ENCODE measurements at places on chromosomes 6 and 20.

- no peak for DNase-seq
Measured at GRCh38 chr6:85068221-85068620, 303.8 kb upstream of the TBX18 start.

- no peak for DNase-seq
Measured at GRCh38 chr6:113560376-113560775, 296.8 kb upstream of the MARCKS start.

DNA sequence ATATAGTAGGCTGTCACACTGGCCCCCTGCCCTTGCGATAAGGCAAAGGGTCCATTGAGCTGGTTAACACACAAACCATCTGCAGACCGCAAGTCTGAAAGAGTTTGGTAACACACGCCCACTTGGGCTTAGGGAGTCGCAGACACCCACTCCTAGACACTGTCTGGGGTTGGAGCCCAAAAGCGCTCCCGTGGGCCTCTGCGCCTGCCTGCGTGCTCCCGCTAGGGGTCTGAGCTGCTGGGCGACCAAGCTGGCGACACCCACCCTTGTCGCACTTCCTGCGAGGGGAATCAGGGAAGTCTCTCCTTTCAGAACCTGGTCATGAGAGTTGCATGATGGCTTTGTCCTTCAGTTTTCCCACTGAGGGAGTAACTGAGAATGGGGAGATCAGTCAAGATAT lies 653.0 kb downstream of the HTR1B start:
- DNase-seq, result no peak

DNA sequence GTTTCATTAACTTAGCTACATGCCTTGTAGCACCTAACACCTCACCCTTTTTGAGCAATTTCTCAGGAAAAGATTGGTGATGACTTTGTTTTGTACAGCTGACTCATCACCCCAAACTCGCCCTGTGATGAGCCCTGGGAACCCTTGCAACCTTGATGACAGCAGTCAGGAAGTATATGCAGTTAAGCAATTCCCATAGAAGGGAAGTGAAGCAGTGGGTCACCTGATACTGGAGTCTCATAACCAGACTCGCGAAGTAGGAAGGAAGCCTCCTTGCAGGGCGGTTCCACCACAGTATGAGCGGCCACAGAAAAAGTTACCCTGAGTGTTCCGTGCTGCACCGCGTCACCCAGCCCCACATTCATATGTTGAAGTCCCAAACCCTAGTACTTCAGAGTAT lies 82.0 kb upstream of the EDN1 start:
- DNase-seq, result no peak

DNA sequence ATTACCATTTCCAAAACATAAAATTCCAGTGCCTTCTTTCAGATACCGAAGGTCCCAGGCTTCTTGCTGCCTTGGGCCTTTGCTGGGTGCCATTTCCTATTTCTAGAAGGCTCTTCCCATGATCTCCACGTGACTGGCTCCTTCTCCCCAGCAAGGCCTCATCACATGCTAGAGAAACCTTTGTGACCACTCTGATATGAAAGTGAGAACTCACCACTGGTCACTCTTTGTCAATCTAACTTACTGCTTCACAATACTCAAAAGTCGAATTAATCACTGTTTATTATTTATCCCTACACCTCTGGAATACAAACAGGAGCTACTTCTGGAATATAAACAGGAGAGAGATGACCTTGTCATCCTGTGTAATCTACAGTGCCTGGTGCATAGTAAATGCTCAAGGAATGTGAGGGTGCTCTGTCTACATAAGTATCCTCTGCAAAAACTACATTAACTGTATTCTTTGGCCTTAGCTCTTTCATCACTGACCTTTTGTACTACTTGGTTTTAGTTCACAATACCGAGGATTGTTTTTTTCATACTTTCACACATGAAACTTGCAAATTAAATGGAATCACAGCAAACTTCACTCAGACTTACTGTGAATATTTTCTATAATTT lies 1.6 kb downstream of the STX7 start:
- no peak for DNase-seq

DNA sequence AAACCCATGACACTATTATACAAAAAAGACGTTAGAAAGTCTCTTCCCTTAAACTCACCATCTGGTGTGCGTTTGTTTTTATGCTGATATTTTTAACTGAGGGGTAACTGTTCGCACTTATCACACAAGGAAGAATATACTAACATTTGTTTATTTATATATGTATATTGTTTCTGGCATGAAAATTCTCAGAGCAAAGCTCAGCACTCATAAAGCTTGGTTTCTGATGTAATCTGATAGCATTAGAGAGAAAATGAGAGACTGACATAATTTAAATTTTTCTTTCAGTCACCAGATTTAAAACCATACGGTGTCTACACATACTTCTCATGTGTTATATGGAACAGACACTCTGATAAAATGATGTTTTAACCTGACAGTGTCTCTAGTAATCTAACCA lies 6.9 kb downstream of the BLOC1S5 start:
- DNase-seq, result no peak

DNA sequence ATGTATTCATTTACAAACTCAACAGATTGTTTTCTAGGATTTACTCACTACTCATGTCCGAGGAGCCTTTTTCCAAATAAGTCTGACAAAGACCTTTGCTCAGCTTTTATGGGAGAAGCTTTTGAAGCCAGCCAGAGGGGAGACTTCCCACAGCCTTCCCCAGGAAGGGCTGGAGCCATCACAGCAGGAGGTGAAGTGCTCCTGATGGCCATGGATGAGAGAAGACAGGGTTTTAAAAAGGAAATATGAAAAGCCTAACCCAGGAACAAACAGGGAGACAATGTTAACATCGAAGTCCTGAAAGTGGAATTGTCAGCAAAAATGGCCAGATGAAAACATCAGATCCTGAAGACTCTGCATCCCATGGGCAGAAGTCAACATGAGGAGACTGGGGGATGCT lies 11.6 kb upstream of the TAGAP start:
- DNase-seq, result no peak

GRCh38 chr6:37069639-37070038 lies 64.2 kb downstream of the FGD2 start:
- no peak for DNase-seq

DNA sequence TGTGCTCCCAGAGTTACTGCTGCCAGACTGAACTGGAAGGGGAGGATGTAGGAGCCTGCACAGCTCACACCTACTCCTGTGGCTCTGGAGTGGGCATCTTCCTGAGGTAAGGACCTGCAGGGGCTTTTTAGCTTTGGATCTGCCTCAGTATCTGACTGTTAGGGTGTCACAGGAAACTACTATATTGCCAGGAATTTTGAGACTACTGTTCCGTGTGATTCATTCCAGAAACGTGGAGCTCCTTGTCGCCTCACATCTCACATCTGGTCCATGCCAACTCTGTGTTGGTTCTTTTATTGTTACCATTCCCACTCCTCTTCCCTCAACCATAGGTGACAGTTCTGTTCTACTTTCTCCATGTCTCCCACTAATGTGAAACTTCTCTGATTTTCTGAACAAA lies 34.1 kb downstream of the PRPH2 start:
- no peak for DNase-seq

DNA sequence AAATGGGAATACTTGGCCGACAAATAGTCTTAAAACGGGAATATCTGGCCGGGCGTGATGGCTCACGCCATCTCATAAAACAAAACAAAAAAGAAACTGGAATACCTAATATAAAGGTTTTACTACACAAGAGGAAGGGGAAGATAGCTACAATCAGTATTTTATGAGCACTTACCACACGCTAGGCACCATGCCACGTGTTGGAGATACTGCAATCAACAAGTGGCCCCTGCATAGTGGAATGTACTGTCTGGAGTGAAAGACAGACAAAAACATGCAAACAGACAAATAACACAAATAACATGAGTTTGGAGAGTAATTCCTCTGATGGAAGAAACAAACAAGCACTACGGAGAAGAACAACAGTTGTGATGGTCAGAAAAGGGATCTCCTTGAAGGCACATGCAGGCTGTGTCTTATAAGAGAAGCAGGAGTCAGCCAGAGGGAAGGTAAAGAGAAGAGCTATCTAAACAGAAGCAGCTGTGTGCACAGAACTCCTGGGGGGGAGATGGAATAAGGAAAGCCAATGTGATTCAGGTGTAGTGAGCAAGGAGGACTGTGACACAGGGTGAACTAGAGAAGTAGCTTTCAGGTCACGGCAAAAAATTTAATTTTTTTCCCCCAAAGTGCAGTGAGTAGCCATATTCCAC lies 39.1 kb upstream of the AKIRIN2 start:
- DNase-seq, result no peak

- DNase-seq, result no peak
Measured at GRCh38 chr6:4225161-4225872, 89.9 kb upstream of the ECI2 start.

GRCh38 chr6:42201382-42201781 lies 6.6 kb upstream of the GUCA1B start:
- DNase-seq, result no peak

GRCh38 chr6:81718126-81718525 lies 34.4 kb downstream of the TENT5A start:
- DNase-seq, result no peak

DNA sequence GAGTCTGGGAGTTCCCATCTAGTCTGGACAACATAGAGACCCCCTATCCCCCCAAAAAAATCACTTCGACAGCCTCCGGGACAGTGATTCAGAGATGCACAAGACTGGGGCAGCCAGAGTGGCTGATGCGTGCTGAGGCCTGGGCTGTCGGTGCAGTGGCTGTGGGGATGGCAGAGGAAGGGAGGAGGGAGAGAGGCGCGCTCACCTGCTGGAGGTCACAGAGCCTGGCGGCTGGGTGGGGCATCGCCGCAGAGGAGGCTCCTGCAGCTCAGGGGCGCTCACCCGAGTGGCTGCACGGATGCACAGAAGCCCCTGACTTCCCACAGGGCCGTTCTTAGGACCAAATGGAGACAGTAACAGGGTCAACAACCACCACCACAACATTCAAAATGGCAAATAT lies 182.8 kb downstream of the SMOC2 start:
- no peak for DNase-seq

- DNase-seq, result no peak
Measured at GRCh38 chr6:31359581-31359980, 2.6 kb upstream of the HLA-B start.

DNA sequence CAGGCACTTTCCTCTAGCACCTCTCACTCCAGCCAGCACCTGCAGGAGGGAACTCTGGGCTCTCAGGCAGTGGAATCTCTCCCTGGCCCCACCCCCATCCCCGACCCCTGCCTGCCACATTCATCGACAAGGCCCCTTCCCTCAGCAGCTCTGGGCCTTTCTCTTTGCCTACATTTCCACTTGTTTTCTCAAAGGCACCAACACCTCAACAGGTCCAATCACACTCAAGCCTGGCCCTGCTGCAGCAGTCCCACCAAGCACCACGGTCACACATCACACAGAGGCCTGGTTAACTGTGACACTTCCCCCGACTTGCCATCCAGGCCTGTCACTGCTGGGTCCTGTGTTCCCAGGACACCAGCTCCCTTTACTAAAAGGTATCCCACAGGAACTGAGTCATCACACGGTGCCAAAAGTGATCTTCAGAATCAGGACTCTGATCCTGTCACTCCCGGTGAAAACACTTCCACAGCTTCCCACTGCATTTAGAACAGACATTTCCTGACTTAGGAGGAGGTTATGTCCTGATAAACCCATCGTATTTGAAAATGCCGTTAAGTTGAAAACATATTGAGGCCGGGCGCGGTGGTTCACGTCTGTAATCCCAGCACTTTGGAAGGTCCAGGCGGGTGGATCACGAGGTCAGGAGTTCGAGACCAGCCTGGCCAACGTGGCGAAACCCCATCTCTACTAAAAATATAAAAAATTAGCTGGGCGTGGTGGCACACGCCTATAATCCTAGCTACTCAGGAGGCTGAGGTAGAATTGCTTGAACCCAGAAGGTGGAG lies 54.9 kb downstream of the MYH7B start:
- DNase-seq, result no peak

DNA sequence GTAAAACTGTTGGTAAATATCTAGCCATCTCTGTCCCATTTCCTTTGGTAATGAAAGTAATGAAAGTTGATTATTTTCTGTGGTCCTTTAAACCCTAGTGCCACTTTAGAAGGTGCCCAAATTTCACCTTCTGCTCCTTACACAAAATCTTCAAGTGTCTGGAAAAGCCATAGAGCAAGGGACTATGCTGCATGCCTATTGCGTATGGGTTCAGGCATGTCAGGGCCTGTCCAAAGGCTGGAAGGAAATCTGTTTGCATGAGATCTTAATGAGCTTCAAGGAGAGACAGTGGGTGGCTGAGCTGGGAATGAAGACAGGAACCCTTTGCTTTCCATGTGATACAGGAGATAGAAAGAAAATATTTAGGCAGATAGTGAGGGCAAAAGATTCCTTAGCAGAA lies 66.6 kb upstream of the CCN6 start:
- DNase-seq, result no peak

DNA sequence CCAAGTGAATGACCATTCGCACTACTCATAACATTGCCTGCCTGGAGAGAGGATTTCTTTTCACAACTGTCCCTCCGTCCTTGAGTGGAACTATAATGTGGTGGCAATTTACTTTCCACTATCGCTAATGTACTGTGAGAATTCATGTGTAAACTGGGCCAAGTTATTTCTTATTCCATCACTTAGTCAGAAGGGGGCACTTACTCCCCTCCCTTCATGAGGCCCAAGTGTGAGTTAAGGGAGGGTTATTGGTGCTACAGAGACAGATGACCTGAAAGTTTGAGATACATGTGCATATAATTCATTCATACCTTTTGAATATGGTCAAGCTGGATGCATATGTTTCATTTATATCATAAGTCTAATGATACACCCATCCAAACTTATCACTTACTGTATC lies 65.2 kb upstream of the LOC128125822 start:
- DNase-seq, result no peak

GRCh38 chr6:140366991-140367390 lies 992.5 kb upstream of the CITED2 start:
- no peak for DNase-seq

- DNase-seq, result no peak
Measured at GRCh38 chr6:119171088-119171841, 92.8 kb upstream of the FAM184A start.

DNA sequence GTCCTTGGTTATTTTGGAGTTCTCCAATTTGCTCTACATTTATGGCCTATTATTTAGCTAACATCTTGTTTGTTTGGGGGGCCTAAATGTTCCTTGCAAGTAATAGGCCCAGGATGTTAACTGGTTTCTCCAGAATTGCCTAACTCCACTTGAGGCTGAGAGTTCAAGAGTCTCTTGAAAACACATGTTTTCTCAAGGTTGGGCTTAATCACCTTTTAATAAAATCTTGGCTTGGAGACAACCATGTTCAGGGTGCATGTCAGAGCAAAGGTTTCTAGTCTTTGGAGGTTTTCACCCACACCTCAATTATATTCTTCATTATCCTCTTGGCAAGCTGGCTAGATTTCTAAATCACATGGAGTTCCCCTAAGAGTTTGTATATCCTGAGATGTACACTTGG lies 54.2 kb downstream of the KLHL31 start:
- DNase-seq, result no peak

- no peak for DNase-seq
Measured at GRCh38 chr6:1762203-1762602, 152.5 kb downstream of the FOXC1 start.

- DNase-seq, result no peak
Measured at GRCh38 chr6:159184559-159184958, 15.4 kb downstream of the FNDC1 start.

GRCh38 chr6:146700078-146700686 lies 101.4 kb downstream of the ADGB start:
- DNase-seq, result peak; percentile 47

- peak; percentile 90 for DNase-seq
Measured at GRCh38 chr6:30682143-30683117, 4.0 kb downstream of the PPP1R18 start.

Measured in activated T-cell treated with anti-CD3 and anti-CD28 coated beads, Interleukin-2, amount 50 U/mL, for 72 hours (primary cell).